Mammary epithelial cell (primary cell): ENCODE measurements at places on chromosomes 13 and 19.
A peak's percentile ranks its signal among the peaks of the same experiment; 100 is the strongest.

DNA sequence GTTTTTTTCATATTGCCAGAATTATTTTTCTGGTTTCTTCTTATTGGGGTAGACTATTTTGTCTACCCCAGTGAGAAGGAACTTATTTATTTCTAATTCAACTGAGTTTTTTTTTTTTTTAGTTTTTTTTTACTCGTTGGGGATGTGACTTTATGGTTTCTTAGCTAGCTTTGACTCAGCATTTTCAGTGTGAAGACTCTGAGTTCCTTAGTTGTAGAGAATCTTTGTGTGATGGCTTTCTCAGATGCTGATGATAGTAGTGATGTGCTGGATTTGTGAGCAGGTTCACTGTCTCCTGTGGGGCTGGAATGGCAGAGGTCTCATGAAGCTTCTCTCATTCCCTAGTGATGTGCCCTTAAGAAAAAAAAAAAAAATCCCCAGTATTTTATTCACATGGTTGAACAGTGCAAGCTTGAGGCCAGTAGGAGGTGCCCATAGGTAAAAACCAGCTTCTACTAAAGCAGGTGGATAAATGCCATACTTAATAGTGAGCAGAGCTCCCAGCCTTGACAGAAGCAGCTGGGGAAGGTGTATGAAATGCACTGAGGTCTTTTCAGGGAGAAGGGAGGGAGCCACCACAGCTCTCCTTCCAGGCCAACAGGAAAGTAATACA lies 106.2 kb upstream of the KLF5 start:
- no peak for DNase-seq

- DNase-seq = no peak
These were observed 22.4 kb downstream of the RANBP3 start for GRCh38 chr19:5955636-5955935.

GRCh38 chr19:13095393-13095784 lies 7.3 kb downstream of the LYL1 start:
- DNase-seq = no peak

- DNase-seq = no peak
These were observed 6.1 kb downstream of the OSCAR start for GRCh38 chr19:54094426-54095000.

DNA sequence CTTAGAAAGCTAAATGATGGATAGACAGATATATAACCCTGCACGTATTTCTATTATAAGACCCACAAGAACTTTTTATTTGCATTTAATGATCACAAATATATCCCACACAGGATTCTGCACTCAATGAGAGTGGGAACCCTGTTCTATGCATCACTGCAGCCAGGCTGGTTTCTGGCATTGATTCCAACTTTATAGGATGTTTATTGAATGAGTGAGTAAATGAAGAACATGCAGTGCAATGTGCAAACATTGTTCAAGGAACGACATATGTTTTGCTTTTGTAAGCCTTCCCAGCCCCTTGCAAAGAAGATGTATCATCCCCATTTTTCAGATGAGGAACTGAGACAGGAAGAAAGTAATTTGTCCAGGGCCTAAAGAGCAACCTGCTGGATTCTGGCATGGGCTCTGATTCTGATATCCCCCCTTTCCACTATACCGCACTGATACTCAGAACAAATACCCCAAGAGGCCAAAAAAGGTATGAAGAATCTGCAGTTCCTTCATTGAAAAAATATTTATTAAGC lies 246.3 kb downstream of the LACC1 start:
- DNase-seq = no peak

GRCh38 chr13:91529739-91530482 lies 131.5 kb downstream of the GPC5 start:
- no peak for DNase-seq

GRCh38 chr13:109196948-109197347 lies 567.5 kb downstream of the MYO16 start:
- DNase-seq = no peak

GRCh38 chr19:36093146-36093662 lies 17.7 kb upstream of the OVOL3 start:
- DNase-seq = no peak

DNA sequence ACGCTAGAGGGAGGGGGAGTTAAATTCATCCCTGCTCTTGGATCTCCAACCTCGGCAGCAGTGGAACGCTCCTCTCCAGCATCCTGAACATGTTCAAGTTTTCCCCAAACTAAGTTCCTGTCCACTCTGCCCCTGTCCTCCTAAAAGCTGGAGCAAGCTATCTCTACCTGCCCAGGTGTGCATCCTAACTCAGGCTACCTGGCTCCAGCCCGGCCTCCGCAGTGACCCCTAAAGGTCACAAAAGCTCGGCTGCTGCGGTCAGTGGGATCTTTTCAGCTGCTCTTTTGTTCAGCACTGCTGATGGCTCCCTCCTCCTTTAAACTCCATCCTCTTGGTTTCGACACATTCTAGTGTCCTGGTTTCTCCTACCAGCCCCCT lies 1.4 kb downstream of the DCUN1D2 start:
- peak; percentile 3 for DNase-seq

GRCh38 chr13:35592457-35592856 lies 116.0 kb upstream of the MAB21L1 start:
- DNase-seq = no peak

DNA sequence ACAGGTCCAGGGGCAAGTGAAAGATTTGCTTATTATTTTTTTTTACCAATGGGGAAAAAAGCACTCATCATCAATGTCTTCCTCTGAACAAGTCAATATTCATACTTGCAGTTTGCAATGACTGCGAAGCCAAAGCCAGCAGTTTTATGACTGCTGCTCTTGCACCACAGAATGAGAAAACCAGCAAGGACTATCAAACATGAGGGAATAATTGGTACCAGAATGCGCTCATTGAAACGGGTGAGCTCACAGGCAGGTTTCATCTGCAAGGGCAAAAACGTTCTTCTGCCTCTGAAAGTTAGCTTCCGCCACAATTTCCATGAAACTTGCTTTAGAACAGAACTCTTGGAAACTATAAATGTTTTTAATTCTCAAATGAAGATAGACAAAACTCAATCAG lies 5.5 kb downstream of the DLEU7 start:
- no peak for DNase-seq
